ENCODE measurements at places on chromosomes 3 and 15.

DNA sequence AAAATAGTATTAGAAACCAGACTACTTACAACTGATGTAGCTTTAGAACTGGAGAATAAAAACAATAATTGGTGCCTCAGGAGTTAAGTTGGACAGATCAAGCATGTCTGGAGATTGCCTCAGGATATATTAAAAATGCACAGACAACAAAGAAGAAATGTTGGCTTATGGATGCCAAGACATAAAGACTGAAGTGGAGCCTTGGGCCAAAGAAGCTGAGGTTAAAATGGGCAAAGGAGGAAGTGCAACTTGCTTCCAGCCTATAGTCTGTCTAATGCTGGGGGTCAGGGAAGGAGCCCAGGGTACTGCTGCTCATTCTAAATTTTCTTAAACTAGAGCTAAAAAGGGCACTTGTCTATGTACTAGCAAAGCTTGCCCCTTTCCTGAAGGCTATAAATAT lies 77.5 kb downstream of the ESYT3 start:
- DNase-seq: no peak

- no peak for DNase-seq
These were observed 93.4 kb downstream of the LRRC28 start for GRCh38 chr15:99344639-99345038.

DNA sequence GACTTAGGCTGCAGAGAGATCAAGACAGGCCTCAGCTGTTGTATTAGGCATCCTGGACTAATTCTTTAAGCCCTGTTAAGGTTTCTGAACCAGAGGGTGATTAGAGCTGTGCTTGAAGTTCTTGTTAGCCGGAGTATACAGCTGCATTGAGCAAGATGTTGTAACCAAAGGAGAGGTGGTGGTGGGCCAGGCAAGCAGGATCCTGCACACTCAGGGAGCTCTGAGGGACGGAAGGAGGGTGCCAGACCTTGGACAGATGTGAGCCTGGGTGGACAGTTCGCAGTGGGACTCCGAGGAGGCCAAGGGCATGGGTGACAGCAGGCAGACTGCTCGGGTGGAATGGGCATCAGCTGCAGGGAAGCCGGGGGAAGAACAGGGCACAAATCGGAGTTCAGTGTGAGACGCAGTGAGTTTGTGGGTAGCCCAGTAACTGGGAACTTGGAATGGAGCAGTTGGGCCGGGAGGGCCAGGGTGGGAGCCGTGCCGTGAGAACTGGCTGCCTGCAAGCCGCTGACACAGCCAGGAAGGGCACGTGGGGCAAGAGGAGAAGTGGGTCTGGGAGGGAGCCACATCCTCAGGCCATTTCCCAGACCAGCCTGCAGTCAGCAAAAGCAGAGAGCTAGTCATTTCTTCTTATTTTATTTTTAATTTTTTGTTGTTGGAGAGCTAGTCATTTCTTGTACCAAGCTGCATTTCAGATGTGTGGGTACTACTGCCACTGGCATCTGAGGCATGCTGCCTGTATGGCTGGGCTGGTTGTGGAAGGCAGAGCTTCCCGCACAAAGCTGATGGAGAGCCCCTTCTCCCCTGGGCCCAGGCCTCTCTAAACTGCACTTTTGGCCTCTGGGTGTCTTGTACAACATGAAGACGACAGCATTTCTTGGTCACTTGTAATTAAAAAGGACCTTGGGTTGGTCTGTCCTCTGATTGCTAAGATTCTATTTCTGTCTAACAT lies 61.0 kb downstream of the PGPEP1L start:
- no peak for DNase-seq

- DNase-seq: no peak
These were observed 484.6 kb downstream of the ROBO2 start for GRCh38 chr3:77524463-77524862.

DNA sequence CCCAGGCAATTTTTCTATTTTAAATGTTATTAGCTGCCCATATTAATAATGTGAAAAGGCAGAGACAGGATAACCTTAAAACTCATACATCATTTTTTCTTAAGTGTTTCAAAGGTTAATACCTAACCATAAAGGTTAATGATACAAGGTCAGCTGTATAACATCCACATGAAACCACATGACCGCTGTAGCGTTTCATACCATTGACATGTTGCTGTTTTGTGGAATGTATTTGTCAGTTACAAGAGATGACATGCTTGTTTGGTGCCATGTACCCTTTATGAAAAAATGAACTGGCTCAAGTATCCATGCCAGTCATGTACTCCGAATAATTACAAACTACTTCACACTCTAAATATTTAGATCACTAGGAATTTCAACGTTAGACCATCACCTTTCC lies 207.4 kb downstream of the FMN1 start:
- no peak for DNase-seq

GRCh38 chr15:57122080-57122840 lies 203.8 kb downstream of the TCF12 start:
- no peak for DNase-seq

GRCh38 chr3:131341761-131342160 lies 39.8 kb upstream of the NUDT16 start:
- DNase-seq: no peak

DNA sequence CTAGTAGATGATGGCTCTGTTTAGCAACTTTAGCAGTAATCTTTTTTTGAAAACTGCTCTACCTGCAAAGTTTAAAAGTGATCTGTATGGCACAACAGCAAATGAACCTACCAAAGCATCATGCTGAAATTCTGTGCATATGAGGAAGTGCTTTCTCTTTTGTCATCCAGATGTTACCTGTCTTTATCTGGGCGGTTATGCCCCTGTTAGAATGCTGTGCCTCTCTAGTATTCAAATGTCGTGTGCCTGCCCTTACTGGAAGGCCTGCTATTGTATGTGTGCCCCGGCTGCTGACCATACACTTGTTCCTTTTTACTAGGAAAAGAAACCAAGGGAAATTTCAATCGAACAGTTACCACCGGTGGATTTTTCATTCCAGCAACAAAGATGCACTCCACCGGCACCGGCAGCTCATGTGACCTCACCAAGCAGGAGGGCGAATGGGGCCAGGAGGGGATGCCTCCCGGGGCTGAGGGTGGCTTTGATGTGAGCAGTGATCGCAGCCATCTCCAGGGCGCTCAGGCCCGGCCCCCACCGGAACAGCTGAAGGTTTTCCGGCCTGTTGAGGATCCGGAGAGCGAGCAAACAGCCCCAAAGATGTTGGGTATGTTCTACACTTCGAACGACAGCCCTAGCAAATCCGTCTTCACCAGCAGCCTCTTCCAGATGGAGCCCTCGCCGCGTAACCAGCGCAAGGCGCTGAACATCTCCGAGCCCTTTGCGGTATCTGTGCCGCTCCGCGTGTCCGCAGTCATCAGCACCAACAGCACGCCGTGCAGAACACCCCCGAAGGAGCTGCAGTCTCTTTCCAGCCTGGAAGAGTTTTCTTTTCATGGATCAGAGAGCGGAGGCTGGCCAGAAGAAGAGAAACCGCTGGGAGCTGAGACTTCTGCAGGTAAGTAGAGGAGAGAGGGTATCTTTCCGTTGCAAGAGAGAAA lies 61.6 kb downstream of the TMEM39A start:
- DNase-seq: no peak

GRCh38 chr15:98967096-98967495 lies 40.5 kb downstream of the PGPEP1L start:
- DNase-seq: no peak

DNA sequence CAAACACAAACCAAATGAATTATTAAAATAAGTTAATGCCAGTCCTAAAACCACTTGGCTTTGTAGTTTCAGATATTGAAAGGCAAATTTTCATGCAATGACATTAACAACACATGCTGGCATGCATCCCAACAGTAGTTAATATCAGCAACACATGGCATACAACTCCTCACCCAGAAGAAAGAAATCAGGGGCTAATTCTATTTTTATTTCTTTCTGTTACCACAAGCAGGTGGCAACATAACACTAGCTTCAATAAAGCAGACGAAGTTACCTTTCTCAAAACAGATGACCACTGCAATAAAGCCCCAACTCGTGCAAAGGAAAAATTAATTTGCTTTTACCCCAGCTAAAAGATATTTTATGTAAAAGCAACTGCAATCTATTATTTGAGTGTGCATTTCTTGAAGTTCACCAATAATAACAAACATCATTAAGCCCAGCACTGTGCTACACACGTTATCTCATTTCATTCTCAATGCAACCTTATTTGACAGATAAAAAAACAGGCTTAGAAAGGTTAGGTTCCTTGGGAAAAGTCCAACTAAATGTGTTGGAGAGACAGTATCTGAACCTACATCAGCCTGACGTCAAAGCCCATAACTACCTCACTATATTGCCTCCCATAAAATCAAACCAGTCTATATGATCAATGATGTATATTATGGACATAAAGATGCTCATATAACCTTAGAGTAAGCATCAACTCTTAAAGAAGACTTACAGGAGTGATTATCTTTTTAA lies 2.8 kb downstream of the TOP2B start:
- DNase-seq: no peak

DNA sequence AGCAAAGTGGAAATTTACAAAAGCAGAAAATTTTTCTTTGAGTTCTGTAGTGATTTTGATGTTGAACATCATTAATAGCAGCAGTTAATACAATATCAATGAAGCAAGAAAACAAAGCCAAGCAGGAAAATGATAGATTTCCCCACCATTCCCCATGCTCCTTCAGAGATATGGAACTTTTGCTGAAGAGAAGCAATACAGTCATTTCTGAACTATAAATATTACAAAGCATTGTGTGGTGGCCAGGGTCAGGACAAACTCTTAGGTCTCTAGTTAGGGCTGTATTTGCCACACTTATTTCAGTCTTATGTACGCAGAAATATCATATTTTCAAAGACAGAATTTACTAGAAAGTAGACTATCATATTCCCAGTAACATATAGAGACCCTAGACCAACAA lies 88.8 kb upstream of the P3H2 start:
- no peak for DNase-seq

GRCh38 chr15:34621675-34622074 lies 38.2 kb upstream of the GOLGA8B start:
- DNase-seq: no peak

GRCh38 chr15:66982816-66983215 lies 82.6 kb upstream of the SMAD3 start:
- no peak for DNase-seq

- peak; percentile 56 for DNase-seq
These were observed 31.5 kb upstream of the MLF1 start for GRCh38 chr3:158539414-158540014.

GRCh38 chr15:64530472-64530871 lies 70.1 kb downstream of the ZNF609 start:
- no peak for DNase-seq

- no peak for DNase-seq
These were observed 26.8 kb downstream of the FBXW12 start for GRCh38 chr3:48398701-48399386.

GRCh38 chr15:59738676-59739075 lies 49.6 kb upstream of the BNIP2 start:
- no peak for DNase-seq

- no peak for DNase-seq
These were observed 40.0 kb upstream of the ATP10A start for GRCh38 chr15:25903024-25903581.

GRCh38 chr3:294096-294495 lies 97.5 kb downstream of the CHL1 start:
- DNase-seq: no peak

GRCh38 chr3:63493101-63493500 lies 159.4 kb upstream of the SNTN start:
- no peak for DNase-seq

GRCh38 chr15:101641129-101641764 lies 10.9 kb downstream of the TM2D3 start:
- peak; percentile 80 for DNase-seq

DNA sequence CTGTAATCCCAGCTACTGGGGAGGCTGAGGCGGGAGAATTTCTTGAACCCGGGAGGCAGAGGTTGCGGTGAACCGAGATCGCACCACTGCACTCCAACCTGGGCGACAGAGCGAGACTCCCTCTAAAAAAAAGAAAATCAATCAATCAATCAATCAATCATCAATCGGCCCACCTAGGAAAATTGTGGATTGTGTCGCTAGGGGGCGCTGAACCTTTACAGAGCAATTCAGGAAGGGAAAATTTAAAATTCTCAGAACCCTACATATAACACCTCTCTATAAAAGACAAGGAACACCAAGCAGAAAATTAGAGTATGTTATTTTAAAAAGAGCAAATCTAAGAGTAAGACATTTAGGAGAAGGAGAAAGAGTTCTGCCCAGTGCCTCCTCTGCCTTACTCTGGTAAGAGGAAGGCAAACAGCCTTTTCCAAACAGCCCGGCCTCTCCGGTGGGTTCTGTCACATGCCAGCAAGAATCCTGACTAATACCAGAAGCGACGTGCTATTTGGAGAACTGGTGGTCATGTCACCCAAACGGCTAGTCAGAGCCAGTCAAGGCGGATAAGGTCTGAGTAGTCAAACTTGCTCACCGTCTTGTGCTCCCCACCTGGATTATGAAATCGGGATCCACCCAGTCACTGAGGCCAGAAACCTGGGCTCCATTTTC lies 22.3 kb upstream of the SMCO1 start:
- DNase-seq: peak; percentile 32

GRCh38 chr3:133367956-133368355 lies 31.9 kb upstream of the BFSP2 start:
- DNase-seq: no peak

GRCh38 chr3:175573226-175573625 lies 714.1 kb downstream of the NAALADL2 start:
- DNase-seq: no peak

GRCh38 chr3:59321881-59322540 lies 272.2 kb upstream of the CFAP20DC start:
- DNase-seq: no peak

- DNase-seq: no peak
These were observed 272.9 kb upstream of the TPM1 start for GRCh38 chr15:62769604-62770003.

- no peak for DNase-seq
These were observed 10.1 kb downstream of the AGTR1 start for GRCh38 chr3:148707601-148708380.

GRCh38 chr3:30464381-30464780 lies 142.0 kb upstream of the TGFBR2 start:
- DNase-seq: no peak

GRCh38 chr3:142105991-142106390 lies 43.4 kb downstream of the TFDP2 start:
- no peak for DNase-seq

- peak; percentile 75 for DNase-seq
These were observed 162.9 kb downstream of the CHSY1 start for GRCh38 chr15:101088788-101089578.

DNA sequence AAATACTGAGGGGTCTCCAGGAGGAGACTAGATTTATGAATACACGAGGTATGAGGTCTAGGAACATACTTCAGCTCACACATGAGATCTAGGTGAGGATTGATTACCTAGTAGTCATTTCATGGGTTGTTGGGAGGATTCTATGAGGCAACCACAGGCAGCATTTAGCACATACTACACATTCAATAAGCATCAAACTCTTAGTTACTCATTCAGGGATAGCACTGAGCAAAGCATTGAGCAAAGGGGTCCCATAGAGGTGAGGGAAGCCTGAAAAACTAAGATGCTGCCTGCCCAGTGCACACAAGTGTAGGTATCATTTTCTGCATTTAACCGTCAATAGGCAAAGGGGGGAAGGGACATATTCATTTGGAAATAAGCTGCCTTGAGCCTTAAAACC lies 4.5 kb downstream of the CCR5 start:
- DNase-seq: no peak

- no peak for DNase-seq
These were observed 13.4 kb upstream of the SCN10A start for GRCh38 chr3:38829404-38829803.

- DNase-seq: no peak
These were observed 173.1 kb upstream of the CDIN1 start for GRCh38 chr15:36406366-36406765.

- DNase-seq: peak; percentile 13
These were observed 18.2 kb downstream of the DNAJB8 start for GRCh38 chr3:128448491-128448890.

Data from CD4-positive, alpha-beta T cell treated with Interleukin-1 beta for 1 hour (primary cell).